ENCODE measurements at places on chromosomes 1 and 21. TPM values are rescaled to one million over a fixed set of nuclear protein-coding genes. Genes with fewer than 3 reads are reported as not detected.

DNA sequence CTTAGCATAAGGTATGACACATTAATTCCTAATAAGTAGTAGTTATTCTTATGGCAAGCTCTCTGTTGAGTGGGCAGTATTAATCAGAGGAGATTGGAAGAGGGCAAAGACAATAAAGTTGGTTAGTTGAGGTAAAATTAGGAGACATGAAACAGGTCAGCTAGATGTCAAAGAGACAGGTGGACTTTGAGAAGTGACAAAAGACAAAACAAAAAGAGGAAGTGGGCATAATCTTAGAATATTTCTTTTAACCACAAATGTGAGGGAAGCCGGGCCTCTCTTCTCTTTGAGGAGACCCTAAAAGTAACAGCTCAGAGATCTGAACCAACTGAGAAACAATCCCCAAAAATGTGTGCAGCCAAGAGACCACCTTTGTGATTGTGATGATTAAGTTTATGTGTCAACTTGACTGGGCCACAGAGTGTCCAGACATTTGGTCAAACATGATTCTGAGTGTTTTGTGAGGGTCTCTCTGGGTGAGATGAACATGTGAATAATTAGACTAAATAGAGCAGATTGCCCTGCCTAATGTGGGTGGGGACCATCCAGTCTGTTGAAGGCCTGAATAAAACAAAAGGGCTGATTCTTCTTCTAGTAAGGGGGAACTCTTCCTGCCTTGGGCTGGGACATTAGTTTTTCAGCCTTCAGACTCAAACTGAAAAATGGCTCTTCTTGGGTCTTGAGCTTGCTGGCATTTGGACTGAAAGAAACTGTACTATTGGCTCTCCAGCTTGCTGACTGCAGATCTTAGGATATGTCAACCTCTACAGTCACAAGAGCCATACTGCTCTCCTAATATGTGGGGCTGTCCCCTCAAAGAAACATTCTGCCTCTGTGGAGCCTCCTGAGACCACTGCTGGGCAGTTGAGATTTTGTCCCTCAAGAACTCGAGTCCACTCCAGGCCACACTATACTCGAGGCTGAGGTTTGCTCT lies 40.0 kb downstream of the FCRL5 start:
- no peaks in the 10 kb centered on the region for H3K27me3 ChIP-seq
- DNase-seq = no peak
- no peak overlapping the region for H3K4me3 ChIP-seq

- H3K27me3 ChIP-seq = peaks cover 9% of the 10 kb centered on the region
- no peak for DNase-seq
- no peak overlapping the region for H3K27ac ChIP-seq
- H3K36me3 ChIP-seq = no peaks in the 10 kb centered on the region
- no peak overlapping the region for H3K4me3 ChIP-seq
These were observed 41.9 kb upstream of the FCRL4 start for GRCh38 chr1:157639800-157640199.

- peaks cover 13% of the 10 kb centered on the region for H3K4me1 ChIP-seq
- no peak overlapping the region for H3K27ac ChIP-seq
- no peak overlapping the region for H3K4me3 ChIP-seq
- peaks cover 86% of the 10 kb centered on the region for H3K36me3 ChIP-seq
- no peak for DNase-seq
- H3K27me3 ChIP-seq = no peaks in the 10 kb centered on the region
These were observed 96.0 kb upstream of the GNG4 start for GRCh38 chr1:235745503-235746136.

Gene GFI1
- 2.0 TPM for total RNA-seq

DNA sequence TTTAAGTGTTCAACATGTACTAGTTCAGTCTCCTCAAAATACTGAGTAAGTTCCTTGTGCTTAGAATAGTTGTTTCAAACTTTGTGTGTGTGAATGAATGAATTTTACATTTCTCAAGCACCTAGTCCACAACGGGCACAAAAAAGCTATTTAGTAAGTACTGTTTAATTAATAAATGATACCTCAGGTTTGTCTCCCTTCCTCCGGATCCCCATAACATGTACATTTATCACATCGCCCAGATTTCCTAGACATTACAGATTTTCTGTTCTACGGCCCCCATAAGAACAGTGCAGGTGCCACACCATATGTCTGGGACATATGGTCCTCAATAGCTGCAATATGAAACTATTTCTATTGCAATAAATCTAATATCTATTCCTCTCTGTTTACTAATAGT lies 1.3 kb upstream of the TTF2 start:
- H3K27ac ChIP-seq = no peak overlapping the region
- no peak overlapping the region for H3K4me3 ChIP-seq
- H3K36me3 ChIP-seq = peaks cover 3% of the 10 kb centered on the region
- no peaks in the 10 kb centered on the region for H3K27me3 ChIP-seq
- DNase-seq = no peak
- peaks cover 14% of the 10 kb centered on the region for H3K4me1 ChIP-seq

DNA sequence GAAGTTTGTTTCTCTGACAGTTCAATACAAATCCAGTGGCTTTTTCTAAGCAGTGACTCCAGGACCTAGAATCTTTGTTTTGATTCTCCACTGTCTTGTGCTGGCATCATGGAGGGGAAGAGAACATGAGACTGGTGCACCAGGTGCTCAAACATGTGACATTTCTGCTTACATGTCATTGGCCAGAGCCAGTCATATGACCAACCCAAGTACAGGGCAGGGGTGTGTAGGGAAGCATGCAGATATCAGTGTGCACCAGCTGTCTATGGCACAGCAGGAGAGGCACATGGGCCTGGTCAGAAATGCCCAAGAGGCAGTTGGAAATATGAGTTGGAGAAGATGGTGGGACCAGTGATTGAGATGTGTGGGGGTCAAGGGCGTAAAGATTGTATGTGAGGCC lies 297.0 kb downstream of the HHAT start:
- no peak overlapping the region for H3K4me3 ChIP-seq
- no peak for DNase-seq
- H3K36me3 ChIP-seq = no peaks in the 10 kb centered on the region
- no peaks in the 10 kb centered on the region for H3K27me3 ChIP-seq

DNA sequence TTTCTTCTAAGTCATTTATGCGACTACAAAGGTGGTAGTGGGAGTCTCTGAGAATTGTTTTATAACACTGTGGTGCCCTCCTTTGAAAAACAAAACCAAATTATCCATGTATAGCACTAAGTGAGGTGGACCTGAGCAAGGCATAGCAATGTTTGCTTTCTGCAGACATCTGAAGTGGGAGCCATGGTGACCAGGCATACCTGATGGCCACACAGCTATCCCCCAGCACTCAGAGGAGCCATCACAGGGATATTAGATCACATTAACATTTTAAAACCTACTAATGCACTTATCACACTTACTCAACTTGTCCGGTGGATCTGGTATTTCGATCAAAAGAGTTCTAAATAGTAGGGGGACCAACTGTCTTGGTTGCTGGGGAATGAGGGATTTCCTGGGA lies 24.8 kb upstream of the AVPR1B start:
- no peak for DNase-seq
- no peaks in the 10 kb centered on the region for H3K27me3 ChIP-seq
- no peaks in the 10 kb centered on the region for H3K36me3 ChIP-seq
- H3K4me3 ChIP-seq = no peak overlapping the region

DNA sequence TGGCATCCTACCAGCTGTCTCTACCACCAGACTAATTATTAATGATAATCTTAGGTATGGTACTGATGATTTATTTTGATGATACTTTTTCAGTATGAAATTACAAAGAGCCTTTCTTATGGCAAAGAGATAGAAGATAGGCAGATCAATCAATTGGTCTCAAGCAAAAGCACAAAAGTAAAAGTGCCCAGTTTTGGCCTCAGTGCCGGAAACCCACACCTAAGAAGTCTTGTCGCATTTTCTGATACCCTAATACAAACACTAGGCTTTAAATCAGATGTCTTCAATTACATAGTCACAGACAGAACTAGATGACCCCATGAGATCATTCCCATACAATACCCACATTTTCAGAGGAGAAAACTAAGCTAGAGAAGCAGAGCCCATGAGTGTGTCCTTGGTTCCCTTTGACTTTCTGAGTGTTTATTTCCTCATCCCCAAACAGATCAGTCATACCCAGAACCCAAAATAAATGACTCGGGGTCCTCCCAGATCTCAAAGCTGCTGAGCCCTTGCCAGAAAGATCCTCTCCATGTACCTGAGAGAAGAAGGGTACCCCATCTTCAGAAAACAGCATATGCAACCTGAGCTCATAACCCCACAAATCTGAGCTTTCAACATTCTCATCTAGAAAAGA lies 7.7 kb downstream of the ITPKB start:
- H3K27me3 ChIP-seq = no peaks in the 10 kb centered on the region
- H3K36me3 ChIP-seq = peaks cover 39% of the 10 kb centered on the region
- H3K4me1 ChIP-seq = peaks cover 24% of the 10 kb centered on the region
- H3K27ac ChIP-seq = no peak overlapping the region
- H3K4me3 ChIP-seq = peak overlapping the region; percentile 11

DNA sequence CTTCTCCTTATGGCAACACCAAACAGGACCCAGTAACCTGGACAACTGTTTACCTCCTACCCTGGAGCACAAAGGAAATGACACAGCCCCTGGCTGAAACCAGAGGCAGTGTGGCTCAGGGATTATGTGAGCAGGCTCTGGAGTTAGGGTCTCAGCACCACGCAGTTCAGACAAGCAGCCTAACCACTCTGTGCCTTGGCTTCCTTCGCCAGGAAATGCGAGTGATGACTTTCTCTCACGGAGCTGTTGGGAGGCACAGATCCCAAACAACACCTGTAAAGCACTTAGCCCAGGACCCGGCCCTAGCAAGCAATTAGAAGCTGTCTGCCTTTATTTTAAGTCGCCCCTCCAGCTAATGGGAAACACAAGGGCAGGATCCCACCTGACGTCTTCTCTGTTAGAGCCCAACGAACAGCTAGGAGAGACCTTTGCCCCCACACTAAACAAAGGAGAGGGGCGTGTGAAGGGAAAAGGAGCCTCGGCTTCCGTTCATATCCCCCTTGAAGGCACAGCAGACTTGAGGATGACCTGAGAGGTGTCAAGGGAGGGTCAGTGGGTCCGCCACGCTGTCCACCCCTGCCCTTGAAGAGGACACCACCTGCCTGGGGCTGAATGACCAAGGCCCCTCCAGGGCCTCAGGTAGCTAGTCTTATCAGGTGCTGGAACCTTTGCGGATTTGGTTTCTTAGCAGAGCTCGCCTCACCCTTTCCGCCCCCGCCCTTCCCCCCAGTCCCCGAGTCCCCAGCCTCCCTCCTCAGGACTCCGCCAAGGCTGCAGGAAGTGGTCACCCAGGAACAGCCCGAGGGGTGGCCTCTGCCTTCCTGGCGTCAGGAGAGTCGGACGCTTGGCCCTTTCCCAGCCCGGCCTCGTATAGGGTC lies 860 bp downstream of the TMEM63A start:
- no peaks in the 10 kb centered on the region for H3K27me3 ChIP-seq
- H3K4me3 ChIP-seq = peak overlapping the region; percentile 89
- peaks cover 20% of the 10 kb centered on the region for H3K4me1 ChIP-seq
- H3K27ac ChIP-seq = peak overlapping the region; percentile 88

Gene BTG3
- total RNA-seq = 45.7 TPM

- H3K36me3 ChIP-seq = peaks cover 17% of the 10 kb centered on the region
- H3K4me3 ChIP-seq = no peak overlapping the region
- H3K27ac ChIP-seq = no peak overlapping the region
- H3K27me3 ChIP-seq = no peaks in the 10 kb centered on the region
- DNase-seq = no peak
These were observed 96.5 kb downstream of the USP25 start for GRCh38 chr21:15826147-15826780.

Gene FCGR3A
- total RNA-seq = 237 TPM

Gene KCND3
- total RNA-seq = 10.2 TPM

Gene CTSS
- total RNA-seq = 320 TPM

DNA sequence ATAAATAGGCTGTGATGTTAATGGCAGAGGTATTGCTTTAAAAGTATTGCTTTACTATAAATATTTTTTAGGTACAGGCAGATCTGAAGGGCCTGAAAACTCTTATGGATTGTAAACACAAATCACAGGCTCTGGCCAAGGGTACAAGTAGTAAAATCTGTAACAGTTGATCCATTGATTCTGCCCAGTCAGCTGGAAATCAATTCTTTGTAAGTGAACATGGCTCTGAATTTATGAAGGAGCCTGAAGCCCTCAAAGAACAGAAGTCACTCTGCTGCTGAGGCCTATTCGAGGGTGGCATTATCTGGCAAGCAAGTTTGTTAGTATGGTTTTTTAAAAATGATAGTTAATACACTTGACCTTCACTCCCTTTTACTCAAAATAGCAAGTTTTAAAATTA lies 834.0 kb upstream of the TMPRSS15 start:
- H3K4me1 ChIP-seq = no peaks in the 10 kb centered on the region
- no peaks in the 10 kb centered on the region for H3K27me3 ChIP-seq

- H3K27ac ChIP-seq = no peak overlapping the region
- no peaks in the 10 kb centered on the region for H3K36me3 ChIP-seq
- DNase-seq = no peak
- peaks cover 4% of the 10 kb centered on the region for H3K4me1 ChIP-seq
- H3K27me3 ChIP-seq = no peaks in the 10 kb centered on the region
These were observed 49.8 kb downstream of the ADAMTS1 start for GRCh38 chr21:26795412-26795805.

GRCh38 chr1:25616987-25617624 lies 515 bp downstream of the MAN1C1 start:
- no peak for DNase-seq
- no peaks in the 10 kb centered on the region for H3K36me3 ChIP-seq
- no peaks in the 10 kb centered on the region for H3K27me3 ChIP-seq
- H3K4me1 ChIP-seq = peaks cover 41% of the 10 kb centered on the region

DNA sequence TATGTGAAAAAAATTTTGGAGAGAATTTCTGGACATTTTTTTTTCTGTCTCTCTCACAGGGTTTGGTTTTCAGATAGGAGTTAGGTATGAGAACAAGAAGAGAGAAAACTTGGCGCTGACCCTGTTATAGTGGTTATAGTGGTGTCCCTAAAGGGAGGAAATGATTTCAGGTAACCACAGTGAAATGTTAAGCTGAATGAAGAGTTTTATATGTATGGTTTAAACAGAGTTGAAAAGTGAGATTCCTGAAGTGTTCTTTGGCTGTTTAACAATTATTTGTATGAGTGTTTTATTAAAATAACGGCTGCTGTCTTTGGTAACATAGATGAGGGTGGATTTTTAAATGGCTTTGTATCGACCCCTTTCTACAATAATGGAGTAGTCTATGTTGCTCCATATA lies 6.3 kb downstream of the RBM15 start:
- H3K4me1 ChIP-seq = peaks cover 99% of the 10 kb centered on the region
- H3K27me3 ChIP-seq = no peaks in the 10 kb centered on the region
- no peak overlapping the region for H3K27ac ChIP-seq
- H3K36me3 ChIP-seq = peaks cover 40% of the 10 kb centered on the region

- H3K27me3 ChIP-seq = peaks cover 1% of the 10 kb centered on the region
- H3K36me3 ChIP-seq = no peaks in the 10 kb centered on the region
- H3K4me3 ChIP-seq = no peak overlapping the region
- no peaks in the 10 kb centered on the region for H3K4me1 ChIP-seq
- DNase-seq = no peak
These were observed 22.6 kb upstream of the TRABD2B start for GRCh38 chr1:48019714-48020315.

Gene PROK1
- not detected for total RNA-seq

DNA sequence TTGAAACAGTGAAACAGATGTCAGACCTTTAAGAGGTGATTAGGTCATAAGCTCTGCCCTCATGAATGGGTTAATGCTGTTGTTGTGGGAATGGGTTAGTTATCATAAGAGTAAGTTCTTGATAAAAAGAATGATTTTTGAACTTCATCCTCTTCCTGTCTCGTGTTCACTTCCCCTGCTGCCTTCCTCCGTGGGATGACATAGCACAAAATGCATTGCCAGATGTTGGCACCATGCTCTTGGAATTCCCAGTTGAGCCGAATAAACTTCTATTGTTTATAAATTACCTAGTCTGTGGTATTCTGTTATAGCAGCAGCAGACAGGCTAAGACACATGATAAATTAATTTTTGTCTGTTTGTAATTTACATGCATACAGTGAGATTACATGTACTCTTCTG lies 112.0 kb upstream of the LRRC7 start:
- H3K27me3 ChIP-seq = no peaks in the 10 kb centered on the region
- DNase-seq = no peak
- no peaks in the 10 kb centered on the region for H3K4me1 ChIP-seq
- no peak overlapping the region for H3K4me3 ChIP-seq
